ENCODE measurements at places on chromosomes 2 and 18.

DNA sequence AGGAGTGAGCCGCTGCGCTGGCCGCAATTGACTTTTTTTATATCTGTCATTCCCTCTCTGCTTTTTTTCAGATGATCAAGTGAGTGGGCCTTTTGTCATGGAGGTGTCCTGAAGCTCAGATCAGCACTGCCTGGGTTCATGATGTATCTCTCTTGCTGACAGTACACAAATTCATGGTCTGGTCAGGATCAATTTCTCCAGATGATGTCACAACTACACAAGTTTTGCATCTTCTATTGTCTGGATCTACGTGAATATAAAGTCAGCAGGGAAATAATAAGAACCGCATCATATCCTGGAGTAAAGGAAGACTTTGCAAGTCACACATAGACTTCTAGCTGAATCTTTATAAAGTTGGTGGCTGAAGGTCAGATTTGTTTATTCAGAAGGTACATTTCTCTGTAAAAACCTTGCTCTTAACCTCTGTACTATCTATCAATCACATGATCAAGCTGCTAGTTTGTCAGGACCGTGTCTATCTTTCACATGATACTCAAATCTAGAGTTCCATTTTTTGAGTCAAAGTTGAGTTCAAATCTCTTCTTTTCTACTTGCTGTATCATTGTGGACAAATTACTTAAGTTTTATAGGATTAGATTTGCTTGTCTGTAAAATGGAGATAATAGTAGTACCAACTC lies 13.1 kb upstream of the CD28 start:
- no peak for DNase-seq

GRCh38 chr2:135916207-135916606 lies 40.0 kb upstream of the MCM6 start:
- peak; percentile 14 for DNase-seq

DNA sequence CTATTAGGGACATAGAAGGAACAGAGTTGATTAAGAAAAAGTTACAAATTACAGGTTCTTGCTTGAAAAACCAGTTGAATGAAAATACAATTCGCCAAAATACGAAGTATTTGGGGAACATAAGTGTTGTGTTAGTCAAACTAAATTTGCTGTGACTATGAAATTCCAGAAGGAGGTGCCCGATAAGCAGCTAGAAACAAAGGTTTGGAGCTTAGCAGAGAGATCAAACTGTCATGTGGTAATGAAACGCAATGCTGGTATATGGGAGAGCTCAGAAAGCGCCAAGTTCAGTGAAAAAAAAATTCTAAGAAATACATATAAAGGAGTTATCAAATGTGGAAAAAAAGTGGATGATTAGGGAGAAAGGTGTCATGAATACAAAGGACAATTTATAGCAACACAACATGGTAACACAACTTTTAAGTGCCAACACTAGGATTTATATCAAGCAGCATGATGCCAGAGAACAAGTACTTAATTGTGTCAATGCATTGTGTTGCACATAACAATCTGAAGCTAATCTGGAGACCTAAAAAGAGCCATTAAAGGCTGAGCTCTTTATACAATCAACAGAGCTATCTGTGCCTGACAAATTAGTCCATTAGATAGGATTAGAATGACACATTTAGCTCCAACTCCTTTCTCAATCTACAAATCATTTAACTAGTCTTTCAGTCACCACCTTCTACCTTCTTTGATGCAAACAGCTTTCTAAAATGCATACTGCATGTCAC lies 31.2 kb downstream of the SMAD2 start:
- no peak for DNase-seq

- no peak for DNase-seq
These were observed 207.3 kb downstream of the TRIB2 start for GRCh38 chr2:12923907-12924610.

- DNase-seq: no peak
These were observed 67.5 kb upstream of the RGPD5 start for GRCh38 chr2:109726379-109727270.

GRCh38 chr2:215602997-215603396 lies 167.1 kb upstream of the FN1 start:
- no peak for DNase-seq

- peak; percentile 29 for DNase-seq
These were observed 1142.3 kb downstream of the RPIA start for GRCh38 chr2:89833780-89834117.

GRCh38 chr18:59008302-59008974 lies 131.2 kb upstream of the SEC11C start:
- no peak for DNase-seq

DNA sequence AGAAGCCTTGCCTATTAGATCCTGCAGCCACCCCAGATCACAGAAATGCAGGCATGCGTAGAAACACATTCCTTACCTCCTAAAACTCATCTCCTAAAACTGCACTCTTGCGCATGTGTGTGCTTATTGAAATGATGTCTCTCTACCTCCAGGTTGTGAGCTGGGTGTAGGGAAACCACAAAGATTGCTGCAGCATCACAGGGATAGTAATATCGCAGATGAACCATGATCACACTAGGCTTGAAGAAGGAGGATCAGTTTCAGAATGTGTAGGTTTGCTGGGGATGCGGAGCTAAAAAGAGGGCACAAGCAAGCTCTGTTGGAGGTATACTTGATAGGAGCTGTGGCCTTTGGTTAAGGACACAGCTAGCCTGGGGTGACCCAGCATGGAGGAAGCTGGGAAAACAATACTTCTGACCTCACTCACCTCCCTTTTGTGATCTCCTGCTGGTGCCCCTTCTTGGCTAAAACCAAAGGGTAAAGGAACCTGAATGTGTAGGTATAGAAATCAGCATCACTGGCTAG lies 118.8 kb downstream of the SETBP1 start:
- no peak for DNase-seq

- DNase-seq: no peak
These were observed 19.4 kb downstream of the DYTN start for GRCh38 chr2:206698811-206699210.

DNA sequence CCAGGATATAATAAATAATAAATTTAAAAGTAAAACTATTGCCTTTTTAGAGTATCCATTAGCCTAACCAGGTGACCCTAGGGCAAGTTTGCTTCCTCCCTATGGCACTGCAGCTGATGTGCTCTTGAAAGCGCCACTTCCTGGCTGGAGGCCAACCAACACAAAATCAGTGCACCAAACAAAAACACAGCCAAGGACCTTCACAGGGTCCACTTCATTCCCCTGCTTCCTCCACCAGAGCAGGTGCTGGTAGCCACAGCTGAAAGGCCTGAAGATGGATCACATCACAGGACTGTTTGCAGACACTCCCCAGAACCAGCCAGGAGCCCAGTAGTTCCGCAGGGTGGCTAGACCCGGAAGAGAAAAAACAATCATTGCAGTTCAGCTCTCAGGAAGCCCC lies 108.8 kb downstream of the TWIST2 start:
- no peak for DNase-seq

DNA sequence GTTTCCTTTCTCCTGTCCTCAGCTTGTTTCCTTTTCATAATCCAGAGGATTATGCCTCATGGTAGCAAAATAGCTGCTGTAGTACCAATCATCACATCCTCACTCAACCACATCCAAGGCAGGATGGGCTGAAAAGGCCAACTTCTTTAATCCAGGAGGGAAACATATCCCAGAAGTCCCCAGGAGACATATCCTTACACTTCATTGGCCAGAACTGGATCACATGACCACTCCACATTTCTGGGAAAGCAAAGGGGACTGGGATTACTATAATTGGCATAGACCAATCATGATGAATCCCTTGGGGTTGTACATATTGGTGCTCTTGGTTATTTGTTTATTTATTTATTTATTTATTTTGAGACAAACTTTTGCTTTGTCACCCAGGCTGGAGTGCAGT lies 54.0 kb upstream of the LYPD6B start:
- no peak for DNase-seq

DNA sequence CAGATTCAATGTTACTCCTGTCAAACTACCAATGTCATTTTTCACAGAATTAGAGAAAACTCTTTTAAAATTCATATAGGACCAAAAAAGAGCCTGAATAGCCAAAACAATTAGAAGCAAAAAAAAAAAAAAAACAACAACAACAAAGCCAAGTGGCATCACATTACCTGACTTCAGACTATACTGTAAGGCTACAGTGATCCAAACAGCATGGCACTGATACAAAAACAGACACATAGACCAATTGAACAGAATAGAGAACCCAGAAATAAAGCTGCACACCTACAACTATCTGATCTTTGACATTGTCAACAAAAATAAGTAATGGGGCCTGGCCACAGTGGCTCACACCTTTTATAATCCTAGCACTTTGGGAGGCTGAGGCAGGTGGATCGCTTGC lies 53.2 kb downstream of the TAF4B start:
- no peak for DNase-seq

DNA sequence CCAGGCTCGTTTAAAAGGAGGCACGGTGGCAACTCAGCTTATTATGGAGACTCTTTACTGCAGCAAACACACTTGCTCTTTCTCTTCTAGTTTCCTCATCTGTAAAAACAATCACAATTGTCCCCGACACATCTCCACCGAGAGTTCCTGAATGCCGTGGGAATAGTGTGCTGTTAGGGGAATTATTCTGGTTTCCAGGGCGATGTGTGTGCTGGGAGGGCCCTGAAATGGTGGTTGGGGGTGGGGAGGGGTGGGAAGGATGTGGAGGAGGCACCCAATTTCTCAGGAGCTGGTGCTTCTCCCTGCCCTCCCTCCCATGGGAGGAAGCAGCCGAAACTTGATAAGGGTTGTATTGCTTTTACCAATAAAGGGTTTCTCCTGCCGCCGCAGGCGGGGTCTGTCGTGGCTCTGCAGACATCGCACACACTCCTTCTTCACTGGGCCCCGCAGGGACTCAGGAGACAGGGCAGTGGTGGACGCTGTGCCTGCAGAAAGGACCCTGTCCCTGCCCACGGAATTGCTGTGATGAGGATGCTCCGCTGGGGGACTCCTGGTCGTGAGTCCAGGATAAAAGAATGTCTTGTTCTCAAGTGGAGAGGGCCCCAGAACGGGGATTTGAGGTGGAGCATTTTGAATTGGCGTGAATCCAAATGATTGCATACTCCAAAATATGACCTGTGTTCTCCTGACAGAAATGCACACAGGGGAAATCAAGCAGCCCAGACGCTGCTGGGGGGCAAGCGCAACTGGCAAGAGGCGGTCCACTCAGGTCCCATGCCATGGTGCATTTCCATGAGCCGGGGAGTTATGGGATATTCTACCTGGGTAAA lies 119.2 kb downstream of the ACKR3 start:
- DNase-seq: no peak

DNA sequence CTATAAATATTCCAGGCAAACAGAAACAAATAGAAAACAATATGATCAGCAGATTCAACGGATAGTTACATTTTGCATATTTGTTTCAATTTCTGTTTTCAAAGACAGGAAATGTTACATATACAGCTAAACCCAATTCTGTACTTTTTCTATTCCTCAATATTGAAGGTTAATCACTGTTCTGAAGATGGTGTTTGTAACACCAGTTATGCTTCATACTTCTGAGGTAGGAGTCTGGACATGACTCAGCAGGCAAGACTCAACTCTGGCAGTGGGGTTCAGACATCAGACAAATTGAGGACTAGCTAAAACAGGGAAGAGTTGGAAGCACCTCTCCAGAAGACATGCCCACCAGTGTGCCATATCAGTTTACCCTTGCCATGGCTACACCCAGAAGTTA lies 16.6 kb downstream of the SERPINB13 start:
- no peak for DNase-seq

GRCh38 chr2:32614084-32614483 lies 13.8 kb upstream of the TTC27 start:
- DNase-seq: no peak

GRCh38 chr2:16394986-16395550 lies 270.6 kb downstream of the CYRIA start:
- no peak for DNase-seq

GRCh38 chr2:39549718-39550464 lies 112.8 kb upstream of the MAP4K3 start:
- DNase-seq: no peak

DNA sequence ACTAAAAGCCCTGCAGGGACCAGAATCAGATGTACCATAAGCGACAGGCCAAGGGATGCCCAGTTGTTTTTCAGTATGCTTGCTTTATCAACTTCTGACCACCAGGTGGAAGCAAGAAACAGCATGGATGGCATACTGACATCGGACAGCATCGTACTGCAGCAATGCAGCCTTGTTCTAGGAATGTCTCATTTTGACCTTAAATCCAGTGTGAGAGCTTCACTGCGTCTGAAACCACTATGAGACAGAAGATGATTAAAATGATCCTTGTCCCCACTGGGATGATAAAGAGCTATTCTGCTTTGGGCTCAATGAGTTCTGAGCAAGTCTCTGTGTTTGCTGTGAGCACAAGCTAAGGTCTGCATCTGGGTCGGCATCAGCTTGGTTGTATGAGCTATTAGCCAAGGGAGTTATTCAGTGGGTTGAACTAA lies 54.3 kb downstream of the CDK15 start:
- DNase-seq: no peak

DNA sequence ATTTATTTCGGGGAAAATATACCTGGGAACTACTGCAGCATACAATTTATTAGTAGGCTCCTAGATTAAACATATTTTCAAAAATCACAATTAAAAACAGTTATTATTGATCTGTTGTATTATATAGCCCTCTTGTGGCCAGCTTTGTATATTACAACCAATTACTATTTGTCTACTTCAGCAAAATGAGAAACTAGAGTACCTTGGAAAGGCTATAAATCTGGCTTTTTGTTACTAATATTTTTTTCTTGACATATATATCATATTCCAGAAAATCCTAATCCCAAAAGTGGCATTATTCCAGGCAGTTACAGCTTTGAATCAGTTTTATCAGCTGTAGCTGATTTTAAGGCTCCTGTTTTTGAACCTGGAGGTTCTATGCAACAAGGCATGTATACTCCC lies 101.2 kb downstream of the UBR3 start:
- DNase-seq: peak; percentile 10

DNA sequence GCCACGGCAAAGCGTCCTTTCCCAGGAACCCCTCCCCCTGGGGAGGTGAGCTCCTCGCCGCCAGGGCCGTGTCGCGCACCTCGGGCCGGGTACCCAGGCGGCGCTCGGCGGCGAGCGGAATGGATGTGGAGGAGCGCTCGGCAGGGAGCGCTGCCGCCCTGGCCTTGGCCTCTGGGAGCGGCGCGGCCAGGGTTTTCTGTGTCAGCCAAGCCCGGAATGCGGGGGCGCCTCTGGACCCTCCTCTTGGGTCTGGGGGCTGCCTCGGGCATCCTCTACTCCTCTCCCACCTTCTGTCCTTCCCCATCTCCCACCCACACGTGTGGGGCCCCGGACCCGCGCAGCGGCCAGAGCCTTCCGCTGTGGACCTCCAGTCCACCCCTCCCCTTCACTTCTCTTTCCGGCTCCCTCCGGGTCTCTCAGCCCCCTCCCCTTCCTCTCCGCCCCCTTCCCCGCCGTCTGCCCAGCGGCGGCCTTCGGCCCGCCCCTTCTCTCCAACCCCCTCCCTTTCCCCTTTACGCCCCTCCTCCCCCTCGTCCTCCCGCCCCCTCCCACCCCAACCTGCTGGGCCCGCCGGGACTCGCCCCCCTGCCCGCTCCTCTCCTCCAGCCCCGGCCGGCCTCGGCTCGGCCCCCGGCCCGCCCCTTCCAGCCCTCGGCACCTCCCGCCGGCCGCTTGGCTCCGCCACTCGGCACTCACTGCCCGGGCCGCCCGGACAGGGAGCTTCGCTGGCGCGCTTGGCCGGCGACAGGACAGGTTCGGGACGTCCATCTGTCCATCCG lies at the start of gene MERTK:
MERTK (plus strand) TSS at position 684 of the 779 bp plus-strand sequence. CDS start 129 bp downstream, outside the sequence.
- peak; percentile 88 for DNase-seq

Data from right renal cortex interstitium (tissue), 3 donors.